DMS53 (cell line): ENCODE measurements at places on chromosomes 2 and 18.
A peak's percentile ranks its signal among the peaks of the same experiment; 100 is the strongest.

DNA sequence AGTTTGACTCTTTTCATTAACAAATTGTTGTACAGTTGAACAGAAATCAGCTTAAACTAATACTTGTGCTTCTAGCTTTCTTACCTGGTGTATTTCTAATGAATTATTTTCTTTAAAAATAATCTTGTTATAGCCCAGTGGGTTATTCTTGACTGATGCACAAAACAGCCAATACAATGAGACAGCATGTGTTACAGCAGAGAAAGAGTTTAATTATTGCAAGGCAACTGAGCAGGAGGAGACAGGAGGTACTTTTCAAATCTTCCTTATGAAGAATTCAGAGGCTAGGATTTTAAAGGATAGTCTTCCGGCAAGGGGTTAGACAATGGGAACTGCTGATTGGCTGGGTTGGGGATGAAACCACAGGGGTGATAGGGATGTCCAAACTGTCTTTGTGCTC, 64.5 kb upstream of the TPO start:
- DNase-seq = no peak

DNA sequence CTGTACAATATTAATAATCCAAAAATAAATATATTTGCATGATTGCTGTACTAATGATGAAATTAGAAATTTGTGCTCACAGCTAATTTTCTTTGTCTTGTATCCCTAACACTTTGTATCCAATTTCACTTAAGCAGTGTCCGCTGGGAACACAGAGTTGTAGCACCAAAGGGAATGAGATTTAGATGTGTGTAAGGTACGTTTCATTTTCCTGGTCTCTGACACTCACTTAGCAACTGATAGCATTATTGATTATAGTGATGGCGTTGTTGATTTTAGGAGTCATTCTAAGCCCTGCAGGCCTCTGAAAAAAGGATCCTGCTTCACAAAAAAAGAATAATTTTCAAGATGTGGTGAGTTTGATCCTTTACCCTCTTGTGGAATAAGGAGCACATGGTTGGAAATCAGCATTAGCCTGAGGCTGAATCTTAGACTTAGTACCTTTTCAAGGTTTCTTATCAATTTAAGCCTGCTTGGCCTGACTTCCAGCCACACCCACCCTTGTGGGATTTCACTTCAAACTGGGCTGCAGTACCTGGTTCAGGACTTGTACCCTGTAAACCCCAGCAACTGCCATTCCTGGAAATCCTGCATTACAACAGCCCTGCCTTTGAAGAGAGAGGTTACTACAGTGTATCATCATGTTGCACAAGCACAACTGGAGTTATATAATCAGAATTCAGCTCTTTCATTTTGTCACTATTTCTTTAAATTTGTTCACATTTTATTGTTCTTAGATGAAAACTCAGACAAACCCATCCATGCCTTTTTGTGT, 116.2 kb downstream of the RND3 start:
- no peak for DNase-seq

DNA sequence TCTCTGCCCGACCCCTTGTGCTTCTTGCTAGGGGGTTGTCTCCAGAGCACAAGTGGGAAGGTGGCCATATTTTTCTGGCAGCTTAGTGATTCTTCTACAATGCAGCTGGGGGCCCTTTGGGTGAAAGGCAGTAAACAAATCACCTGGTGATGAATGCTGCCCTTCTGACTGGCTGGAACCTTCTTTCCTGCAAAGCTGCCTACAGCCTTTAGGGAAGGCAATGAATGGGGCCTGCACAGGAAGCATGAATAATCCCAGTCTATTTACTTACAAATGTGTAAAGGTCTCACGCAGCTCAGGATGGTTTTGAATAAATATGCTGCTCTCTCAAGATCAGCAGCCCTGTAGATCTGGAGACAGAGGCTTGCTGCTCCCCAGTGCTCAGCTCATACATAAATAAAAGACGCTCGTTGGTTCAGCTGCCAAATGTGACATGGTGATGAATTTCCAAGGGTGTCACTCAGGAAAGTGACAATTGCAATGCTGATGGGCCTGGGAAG, 289.2 kb downstream of the TDRD15 start:
- peak; percentile 88 for DNase-seq

GRCh38 chr2:198749364-198749763, 708.4 kb downstream of the SATB2 start:
- DNase-seq = no peak

- DNase-seq = no peak
Observed at GRCh38 chr2:8455236-8456150, 226.4 kb upstream of the ID2 start.

DNA sequence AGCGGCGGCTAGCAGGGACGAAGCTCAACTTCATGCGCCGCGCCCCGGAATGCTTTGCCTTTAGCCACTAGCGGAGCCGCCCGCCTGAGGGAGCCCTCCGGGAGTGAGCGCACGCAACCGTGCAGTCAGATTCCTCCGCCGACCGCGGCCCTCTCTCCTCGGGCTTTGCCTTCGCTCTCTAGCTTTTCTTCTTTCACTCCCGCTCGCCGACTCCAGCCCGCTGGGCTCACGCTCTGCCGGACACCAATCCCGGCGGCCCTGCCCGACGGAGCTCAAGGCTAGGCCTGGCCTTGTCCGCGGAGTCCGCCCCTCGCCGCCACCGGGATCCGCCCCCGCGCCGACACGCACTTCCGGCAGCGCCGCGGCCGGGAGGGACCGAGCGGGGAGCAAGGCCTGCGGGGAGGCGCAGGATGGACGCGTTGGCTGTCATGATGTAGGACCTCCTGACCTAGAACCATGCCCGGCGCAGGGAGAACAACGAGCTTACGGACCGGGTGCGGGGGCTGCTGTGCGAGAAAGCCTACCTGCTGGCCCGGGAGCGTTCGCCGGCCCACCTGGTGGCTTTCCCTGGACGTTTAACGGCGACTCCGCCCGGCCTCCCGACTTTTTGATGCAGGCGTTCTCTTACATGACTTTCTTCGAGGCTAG, 40.8 kb upstream of the AKAIN1 start:
- peak; percentile 100 for DNase-seq

DNA sequence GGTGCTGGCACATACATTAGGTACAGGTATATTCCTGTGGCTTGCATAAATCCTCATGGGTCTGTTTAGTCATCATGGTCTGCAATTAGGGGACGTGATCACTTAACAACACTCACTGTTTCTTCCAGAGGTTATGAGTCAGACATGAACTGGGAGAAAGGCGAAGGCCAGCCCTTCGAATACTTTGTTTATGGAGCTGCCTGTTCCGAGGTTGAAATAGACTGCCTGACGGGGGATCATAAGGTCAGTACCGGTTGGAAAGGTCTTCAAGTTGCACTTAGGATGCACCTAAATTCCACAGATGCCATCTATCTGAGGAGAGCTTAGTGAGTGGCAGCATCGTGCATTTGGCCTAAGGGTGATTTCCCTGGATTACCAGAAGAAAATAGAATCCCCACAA, 76.9 kb downstream of the AOX1 start:
- no peak for DNase-seq

DNA sequence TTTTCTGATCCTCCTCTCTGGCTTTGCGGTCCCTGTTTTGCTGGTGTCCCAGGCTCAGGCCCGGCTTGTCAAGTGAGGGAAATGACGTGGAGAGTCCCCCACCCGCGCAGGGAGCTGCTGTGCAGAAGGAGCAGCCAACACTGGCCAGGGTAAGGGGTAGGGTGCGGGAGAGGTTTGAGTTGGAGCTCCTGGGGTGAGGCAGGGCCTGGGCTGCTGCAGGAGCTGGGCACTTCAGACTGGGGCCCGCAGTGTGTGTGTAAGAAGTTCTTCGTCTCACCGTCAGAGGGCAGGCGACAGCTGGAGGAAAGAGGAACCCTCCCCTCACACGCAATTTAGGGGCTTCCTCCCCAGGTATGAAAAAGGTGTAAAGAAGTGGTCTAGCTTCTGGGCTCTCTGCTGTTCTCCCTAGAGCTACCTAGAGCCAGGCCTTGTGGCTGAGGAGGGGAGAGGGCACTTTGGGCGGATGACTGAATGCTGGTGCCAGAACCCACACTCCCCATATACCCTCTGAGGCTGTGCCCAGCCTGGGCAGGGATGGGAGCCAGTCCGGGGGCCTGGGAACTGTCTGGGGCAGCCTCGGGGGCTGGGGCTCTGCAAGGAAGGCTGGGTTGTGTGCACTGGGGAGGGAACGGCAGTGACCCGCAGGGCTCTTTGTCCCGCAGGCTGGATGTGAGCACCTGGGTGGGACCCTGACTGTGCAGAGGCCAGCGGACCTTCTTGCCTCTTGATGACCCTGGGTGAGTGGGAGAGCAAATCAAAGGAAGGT, 11.8 kb downstream of the CELF4 start:
- DNase-seq = no peak

- no peak for DNase-seq
Observed at GRCh38 chr2:151840216-151841046, 12.2 kb upstream of the ARL5A start.

- DNase-seq = peak; percentile 75
Observed at GRCh38 chr2:174495365-174496012, 8.7 kb upstream of the GPR155 start.

GRCh38 chr2:204000446-204000845, 63.9 kb downstream of the ICOS start:
- no peak for DNase-seq

DNA sequence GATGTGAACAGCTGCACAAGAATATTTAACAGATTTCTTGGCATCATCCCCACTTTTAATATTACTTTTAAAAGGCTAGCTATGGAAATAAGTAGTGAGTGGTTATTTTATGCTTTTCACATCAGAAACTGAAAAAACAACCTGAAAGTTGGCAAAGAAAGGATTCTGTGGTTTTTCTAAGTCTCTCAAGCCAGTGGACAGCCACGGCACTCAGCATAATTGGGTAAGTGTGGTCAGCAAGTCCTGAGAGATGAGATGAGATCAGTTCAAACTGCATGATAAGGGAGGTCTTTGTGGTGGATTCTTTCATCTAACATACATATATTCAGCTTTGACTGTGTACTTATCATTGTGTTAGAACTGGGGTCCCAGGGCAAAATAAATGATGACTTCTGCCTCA, 105.2 kb downstream of the LYPD6B start:
- no peak for DNase-seq

GRCh38 chr2:18180031-18180610, 301.7 kb downstream of the KCNS3 start:
- DNase-seq = peak; percentile 17

DNA sequence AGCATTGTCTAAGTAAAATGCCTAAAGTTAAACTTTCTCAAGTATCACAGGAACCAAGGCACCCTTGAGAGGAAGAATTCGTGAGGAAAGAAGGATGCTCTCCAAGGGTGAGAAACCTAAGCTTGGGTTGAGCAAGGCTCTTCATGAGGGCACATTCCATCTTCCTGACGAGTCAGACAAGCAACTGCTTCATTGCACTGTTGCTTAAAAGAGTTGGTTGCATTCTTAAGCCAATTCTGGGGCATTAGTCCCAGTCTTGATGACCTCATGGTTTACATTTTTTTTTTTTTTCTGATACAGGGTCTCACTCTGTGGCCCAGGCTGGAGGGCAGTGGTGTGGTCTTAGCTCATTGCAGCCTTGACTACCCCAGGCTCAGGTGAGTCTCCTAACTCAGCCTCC, 237.5 kb downstream of the ACTR3 start:
- no peak for DNase-seq

- DNase-seq = no peak
Observed at GRCh38 chr2:216478791-216479190, 19.9 kb upstream of the RPL37A start.

DNA sequence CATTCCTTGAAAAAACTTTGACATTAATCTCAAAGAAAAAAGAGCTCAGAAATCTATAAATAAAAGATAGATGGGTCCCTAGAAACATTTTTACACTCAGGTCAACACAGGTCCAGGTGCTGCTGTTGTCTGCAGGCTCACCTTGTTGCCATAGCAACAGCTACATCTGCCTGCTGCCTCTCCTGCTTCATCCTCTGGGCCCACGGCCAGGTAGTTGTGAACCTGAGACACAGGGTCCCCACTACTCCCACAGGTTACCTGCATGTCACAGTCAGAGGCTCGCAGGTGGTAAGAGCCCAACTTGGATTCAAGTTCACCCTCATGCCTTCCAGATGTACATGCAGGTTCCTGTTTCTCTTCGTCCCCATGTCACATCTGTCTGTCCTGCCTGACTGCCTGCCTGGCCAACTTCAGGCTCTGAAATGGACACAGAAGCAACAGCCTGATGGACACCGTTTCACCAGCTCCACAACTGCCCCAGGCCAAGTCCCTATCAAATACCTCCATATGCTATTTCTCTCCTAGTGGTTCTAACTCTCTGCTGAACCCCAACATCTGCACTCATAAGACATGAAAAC, 88.3 kb upstream of the SALL3 start:
- DNase-seq = peak; percentile 42

- DNase-seq = no peak
Observed at GRCh38 chr2:67645280-67646138, 248.4 kb downstream of the ETAA1 start.

DNA sequence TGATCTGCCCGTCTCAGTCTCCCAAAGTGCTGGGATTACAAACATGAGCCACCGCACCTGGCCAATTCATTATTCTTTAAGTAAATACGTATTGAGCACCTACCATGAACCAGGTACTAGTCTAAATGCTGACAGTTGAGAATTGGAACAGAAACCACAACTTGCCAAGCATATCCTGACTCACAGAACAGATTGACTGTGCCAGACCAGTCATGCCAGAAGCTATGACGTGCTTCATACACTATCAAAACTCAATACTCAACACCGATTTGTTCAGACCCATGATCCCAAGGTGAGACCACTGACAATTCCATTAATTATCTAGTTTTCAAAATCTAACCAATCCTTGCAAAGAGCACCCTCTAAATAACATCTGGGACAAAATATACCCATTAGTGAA, 148.6 kb downstream of the B3GNT2 start:
- DNase-seq = peak; percentile 57

DNA sequence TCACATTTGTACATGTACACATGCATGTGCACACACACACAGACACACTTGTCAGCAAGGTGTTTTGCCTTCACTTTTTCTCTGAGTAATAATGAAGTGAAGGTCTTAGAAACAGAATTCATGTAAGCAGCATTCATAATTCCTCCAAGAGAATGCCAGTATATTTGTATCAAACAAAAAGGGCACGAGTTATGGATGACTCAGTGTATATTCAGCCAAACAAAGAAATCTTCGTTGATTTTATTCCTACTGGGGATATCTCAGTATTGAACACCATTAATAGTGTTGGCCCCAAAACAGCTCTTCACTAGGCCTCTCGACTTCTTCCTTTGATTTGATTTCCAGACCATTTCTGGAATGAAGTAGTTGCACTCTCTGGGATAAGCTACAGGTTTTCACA, 125.3 kb downstream of the PIK3C3 start:
- no peak for DNase-seq

- peak; percentile 60 for DNase-seq
Observed at GRCh38 chr2:75646090-75646582, 447 bp upstream of the MRPL19 start.
